ENCODE measurements at places on chromosomes 1 and 21.

GRCh38 chr1:99782920-99783319, 16.5 kb upstream of the FRRS1 start:
- no peak for DNase-seq

DNA sequence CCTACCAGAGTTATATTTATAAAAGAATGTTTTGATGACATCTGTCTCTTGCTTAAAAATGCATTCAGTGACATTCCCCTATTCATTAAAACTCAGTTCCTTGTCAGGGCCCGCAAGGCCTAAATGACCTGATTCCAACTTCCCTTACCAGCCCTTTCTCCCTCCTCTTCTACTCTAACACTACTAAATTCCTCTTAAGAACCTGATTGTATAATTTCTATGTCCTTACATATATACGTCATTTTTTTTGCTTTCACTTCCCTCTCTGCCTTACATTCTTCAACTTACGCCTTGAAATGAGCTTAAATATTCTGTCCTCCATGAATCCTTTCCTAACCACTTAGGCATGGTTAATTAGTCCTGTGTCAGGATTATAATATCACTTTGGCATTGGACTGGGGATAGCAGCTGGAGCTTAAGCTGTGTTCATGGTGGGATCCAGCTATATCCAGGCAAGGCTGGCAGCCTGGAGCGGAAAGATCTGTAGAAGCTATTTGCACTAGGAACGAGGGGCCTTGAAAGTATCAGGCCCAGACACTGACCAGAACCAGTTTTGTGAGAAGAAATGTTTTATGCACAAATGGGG, 360.2 kb upstream of the PTBP2 start:
- DNase-seq, result no peak

- DNase-seq, result no peak
Observed at GRCh38 chr21:31278511-31279130, 65.4 kb downstream of the TIAM1 start.

- DNase-seq, result no peak
Observed at GRCh38 chr1:17674726-17675500, 80.2 kb upstream of the ACTL8 start.

DNA sequence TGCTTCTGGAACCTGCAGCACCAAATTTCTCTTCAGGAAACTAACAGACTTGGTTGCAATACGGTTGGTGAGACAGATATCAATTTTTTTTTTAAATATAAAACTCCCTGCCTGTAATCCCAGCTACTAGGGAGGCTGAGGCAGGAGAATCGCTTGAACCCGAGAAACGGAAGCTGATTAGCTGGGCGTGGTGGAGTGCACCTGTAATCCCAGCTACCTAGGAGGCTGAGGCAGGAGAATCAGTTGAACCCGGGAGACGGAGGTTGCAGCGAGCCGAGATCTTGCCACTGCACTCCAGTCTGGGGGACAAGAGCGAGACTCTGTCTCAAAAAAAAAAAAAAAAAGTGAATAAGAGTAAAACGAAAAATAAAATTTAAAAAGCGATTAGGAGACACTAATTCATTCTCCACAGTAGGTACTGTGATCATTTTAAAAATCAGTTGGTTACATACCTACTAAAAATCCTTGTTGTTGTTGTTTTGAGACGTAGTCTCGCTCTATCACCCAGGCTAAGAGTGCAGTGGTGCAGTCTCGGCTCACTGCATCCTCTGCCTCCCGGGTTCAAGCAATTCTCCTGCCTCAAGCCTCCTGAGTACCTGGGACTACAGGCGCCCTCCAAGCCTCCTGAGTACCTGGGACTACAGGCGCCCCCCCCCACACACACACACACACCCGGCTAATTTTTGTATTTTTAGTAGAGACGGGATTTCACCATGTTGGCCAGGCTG, 796 bp upstream of the RBM8A start:
- no peak for DNase-seq

GRCh38 chr1:24874056-24874455, 56.0 kb downstream of the RUNX3 start:
- DNase-seq, result no peak

DNA sequence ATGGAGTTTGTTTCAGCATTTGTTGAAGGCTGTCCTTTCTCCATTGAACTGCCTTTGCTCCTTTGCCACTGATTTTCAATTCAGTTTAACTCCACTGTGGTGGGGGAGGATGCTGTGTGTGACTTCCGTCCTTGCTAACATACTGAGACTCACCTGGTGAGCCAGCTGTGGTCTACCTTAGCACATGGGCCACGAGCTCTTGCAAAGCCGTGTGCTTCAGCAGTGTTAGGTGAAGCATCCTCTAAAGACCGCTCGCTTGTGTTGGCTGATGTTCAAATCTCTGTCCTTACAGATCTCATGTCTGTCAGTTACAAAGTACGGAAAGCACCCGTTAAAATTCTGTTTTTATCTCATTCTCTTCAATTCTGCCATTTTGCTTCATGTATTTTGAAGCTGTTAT, 3.6 kb upstream of the SPATC1L start:
- DNase-seq, result no peak

- no peak for DNase-seq
Observed at GRCh38 chr1:209742409-209743144, 13.3 kb upstream of the TRAF3IP3 start.

- no peak for DNase-seq
Observed at GRCh38 chr1:44447051-44447810, 42.2 kb downstream of the RNF220 start.

DNA sequence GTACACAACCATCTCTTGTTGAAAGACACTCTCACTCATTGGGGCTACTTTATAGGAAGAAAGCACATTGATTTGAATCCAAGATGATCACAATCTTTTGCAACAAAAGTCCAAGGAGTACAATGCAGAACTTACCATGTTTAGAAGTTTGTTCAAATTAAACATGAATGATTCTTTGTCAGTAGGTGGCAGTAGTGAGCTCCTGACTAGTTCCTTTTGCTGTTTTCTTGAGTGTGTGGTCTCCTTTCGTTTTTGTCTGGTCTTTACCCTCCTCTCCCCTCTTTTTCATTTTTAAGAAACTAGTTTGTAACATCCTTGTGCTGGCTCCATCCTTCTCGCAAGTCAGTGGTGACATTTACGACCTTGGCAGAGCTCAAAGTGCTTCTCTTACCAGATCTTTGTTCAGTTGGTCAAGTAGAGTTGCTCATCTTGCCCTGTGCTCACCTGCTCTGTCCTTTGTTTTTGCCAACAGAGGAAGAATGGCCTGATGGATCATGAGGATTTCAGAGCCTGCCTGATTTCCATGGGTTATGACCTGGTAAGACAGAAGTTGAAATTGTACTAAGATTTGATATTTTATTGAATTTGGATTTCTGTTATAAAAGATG, 35.7 kb upstream of the MTR start:
- no peak for DNase-seq

DNA sequence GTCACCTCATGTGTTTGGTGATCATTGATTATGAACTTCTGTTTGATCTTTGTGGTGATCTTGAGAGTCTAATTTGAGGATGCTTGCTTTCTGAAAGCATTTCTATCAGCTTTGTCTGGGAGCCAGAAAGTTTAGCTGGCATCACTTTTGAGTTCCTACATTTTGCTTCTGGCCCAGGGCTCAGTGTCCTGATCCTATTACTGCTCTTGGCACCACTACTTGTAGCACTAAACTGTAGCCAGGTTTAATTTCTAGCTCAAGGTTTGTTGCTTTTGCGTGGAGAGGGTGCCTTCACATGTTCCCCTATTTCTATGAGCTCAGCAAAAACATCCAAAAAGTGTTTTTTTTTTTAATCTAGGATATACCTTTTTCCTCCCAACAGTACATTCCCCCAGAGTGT, 9.3 kb downstream of the TTC3 start:
- DNase-seq, result no peak

- DNase-seq, result no peak
Observed at GRCh38 chr1:228866468-228866867, 131.2 kb downstream of the RHOU start.

- no peak for DNase-seq
Observed at GRCh38 chr1:247966532-247967204, 1.6 kb downstream of the OR2AK2 start.

DNA sequence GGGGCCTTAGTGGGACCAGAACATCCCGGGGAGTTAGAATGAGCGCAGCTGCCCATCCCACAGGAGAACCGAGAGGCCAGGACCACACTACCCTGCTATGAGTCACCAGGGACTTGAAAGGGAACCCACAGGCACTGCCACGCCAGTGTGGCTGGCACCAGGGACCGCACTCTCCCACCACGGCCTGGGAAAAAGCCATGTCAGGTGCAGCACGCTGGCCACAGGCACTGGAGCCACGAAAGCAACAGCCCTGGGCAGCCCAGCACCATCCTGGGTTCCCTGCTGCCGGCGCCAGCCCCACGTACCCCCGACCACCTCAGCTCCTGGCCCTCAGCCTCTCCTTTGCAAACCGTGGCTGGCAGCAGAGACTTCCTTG, 14.1 kb upstream of the TMEM240 start:
- no peak for DNase-seq

GRCh38 chr1:66925558-66925910, 744 bp downstream of the MIER1 start:
- no peak for DNase-seq

- no peak for DNase-seq
Observed at GRCh38 chr1:160200786-160201185, 4.4 kb upstream of the PEA15 start.

GRCh38 chr21:41715649-41716281, 51.1 kb downstream of the RIPK4 start:
- DNase-seq, result no peak

DNA sequence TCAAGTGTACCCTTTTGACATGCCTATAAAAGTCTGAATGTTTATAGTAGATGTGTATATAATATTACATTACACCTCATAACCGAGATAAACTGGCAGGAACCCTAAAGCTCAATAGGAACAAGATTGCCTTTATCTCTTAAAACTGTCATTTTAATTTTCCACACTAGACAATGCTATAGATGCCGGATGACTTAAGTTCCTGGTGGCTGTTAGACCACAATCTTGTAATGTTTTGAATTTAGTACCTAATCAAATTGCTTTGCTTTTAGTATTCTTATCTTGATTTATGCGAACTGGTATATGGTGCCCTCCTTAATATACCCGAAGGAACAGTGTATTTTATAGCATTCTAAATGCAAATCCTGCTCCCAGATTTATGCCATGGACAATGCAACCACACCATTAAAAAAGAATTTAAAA, 1397.0 kb upstream of the ADGRL4 start:
- DNase-seq, result no peak

GRCh38 chr1:209425959-209426358, 157.6 kb upstream of the CAMK1G start:
- no peak for DNase-seq

DNA sequence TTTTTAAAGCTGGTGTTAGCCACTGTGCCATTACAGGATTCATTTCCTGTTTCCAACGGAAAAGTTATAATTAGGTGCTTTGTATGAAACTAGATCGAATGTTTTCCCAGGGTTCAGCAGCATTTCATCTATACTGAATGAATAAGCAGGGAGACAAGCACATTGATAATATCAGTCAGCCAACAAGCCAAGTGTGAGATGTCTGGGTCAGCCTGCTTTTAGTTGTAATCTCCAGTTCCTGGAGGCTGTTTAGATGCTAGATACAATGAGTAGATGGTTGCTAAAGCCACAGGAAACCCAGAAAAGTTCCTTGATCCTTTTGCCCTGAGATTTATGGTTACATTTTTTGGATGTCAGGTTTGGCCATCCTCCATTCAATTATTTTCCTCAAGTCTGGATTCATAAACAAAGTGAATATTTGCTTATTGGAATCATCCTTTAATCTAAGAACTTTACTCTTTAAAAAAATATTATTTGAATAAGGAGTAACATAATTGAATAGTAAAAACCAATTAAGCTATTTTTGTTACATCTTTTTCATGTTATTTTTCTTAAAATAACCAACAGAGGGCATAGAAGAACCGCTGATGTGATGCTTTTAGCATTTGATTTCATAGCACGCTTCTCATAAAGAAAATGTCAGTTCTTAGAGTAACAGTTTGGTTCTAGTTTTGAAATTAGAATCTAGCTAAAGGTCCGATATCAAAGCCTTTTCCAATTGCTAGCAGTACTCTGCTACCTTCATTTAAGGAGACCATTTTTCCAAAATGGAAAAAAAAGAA, 76.6 kb downstream of the HSPA13 start:
- DNase-seq, result no peak

- no peak for DNase-seq
Observed at GRCh38 chr1:1245817-1246576, 525 bp downstream of the C1QTNF12 start.

DNA sequence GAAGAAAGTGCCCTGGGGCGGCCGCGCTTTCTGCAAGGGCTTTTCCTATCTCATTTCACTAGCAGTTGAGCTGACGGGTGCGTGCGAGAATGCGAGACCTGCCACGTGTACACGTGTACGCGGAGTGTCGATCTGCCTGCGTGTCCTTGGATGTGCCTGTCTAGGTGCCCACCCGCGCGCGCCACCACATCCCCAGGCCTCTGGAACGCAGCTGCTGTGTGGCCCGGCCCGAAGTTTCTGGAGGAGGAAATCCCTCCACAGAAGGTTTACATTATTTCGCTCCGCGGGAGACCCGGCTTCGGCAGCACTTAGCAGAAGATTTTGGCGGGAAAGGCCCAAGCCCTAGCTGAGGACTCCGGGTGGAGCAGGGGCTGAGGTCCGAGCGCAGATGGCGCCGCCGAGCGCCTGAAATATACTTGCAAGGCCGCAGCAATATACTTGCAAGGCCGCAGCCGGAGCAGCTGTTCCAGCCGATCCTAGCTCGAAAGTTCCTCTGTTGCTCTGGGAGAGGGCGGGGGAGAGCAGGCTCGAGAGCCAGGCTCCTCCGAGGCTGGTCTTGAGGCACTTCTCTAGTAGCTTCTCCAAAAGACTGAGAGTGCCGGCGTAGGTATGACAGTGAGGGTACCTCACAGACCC, 3.9 kb downstream of the TBX15 start:
- peak; percentile 62 for DNase-seq

- no peak for DNase-seq
Observed at GRCh38 chr1:20086800-20087199, 16.8 kb downstream of the PLA2G5 start.

- DNase-seq, result no peak
Observed at GRCh38 chr21:15964236-15964855, 234.6 kb downstream of the USP25 start.

- DNase-seq, result no peak
Observed at GRCh38 chr1:24786191-24786590, 40.9 kb downstream of the CLIC4 start.

- no peak for DNase-seq
Observed at GRCh38 chr1:212488436-212489283, 55.9 kb downstream of the NENF start.

DNA sequence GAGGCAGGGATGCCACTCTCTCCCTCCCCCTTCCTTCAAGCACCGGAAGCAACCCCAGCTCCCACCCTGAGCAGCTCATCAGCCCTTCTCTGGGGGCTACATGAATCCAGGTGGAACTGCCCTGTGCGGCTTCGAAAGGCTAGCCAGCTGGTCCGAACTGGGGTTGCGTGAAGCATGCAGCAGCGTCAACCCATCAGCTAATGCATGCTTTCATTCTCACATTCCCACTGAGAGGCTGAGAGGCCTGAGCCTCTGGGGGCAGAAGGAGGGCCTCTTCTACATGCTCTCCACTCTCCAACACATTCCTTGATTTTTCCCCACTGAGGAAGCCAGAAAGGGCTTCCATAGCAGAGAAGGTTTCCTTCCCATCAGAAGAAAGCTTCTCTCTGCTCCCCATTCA, 5.6 kb downstream of the RXRG start:
- DNase-seq, result peak; percentile 58

GRCh38 chr1:37574834-37575480, 18.2 kb downstream of the DNALI1 start:
- no peak for DNase-seq
